COR-L47 (cell line): ENCODE measurements at places on chromosomes 7 and 10.

DNA sequence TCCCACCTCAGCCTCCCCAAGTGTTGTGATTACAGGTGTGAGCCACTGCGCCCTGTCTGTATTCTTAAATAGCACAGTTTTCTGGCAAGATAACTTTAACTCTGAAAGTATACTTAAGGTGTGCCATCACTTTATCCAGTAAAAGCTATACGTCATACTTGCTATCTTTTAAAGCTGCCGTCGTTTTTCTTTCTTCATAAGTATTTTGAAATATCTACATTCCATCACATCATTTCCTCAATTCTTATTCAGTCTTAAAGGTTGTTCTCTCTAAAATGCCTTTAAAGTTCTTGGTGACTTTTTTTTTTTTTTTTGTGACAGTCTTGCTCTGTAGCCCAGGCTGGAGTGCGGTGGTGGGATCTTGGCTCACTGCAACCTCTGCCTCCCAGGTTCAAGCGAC, 34.7 kb downstream of the PTPN12 start:
- no peak for DNase-seq

GRCh38 chr10:92699518-92700381, 10.0 kb downstream of the HHEX start:
- no peak for DNase-seq

GRCh38 chr10:118108194-118109026, 61.7 kb upstream of the RAB11FIP2 start:
- peak; percentile 53 for DNase-seq

GRCh38 chr7:25359471-25360059, 131.3 kb upstream of the NPVF start:
- DNase-seq: peak; percentile 89

DNA sequence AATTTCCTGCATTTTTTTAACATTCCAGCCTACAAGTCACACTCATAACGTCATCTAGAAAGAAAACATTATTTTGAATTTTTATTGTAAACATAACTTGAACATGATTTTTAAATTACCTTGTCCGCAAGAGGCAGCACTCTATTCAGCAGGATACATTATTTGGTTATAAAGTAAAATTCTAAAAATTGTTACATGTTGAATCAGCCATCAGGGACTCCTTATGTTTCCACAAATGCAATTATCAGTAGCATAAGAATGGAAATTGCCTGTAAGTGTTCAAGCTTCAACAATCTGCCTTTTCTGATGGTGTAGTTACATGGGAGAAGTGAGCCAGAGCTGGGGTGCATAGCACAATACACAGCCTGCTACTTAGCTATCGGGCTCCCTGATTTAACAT, 97.5 kb downstream of the ZNF365 start:
- DNase-seq: no peak

DNA sequence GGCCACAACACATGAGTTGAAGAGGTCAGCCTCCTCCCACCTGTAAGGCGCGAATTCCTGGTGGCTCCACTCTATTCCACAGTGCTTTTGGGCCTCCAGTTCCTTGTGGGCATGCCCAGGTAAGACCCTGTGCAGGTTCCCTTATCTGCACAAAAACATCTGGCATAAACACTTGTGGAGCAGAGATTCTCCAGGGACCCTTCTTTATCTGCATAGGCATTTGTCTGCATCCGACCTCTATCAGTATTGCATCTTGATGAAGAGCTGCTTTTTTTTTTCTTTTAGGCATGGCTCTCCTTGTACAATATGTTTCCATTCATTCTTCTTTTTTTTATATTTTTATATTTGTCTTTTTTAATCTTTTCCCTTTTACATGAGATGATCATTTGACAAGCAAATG, 58.4 kb downstream of the ANKMY2 start:
- DNase-seq: no peak

GRCh38 chr10:79904671-79905321, 44.1 kb downstream of the SFTPD start:
- DNase-seq: peak; percentile 24

DNA sequence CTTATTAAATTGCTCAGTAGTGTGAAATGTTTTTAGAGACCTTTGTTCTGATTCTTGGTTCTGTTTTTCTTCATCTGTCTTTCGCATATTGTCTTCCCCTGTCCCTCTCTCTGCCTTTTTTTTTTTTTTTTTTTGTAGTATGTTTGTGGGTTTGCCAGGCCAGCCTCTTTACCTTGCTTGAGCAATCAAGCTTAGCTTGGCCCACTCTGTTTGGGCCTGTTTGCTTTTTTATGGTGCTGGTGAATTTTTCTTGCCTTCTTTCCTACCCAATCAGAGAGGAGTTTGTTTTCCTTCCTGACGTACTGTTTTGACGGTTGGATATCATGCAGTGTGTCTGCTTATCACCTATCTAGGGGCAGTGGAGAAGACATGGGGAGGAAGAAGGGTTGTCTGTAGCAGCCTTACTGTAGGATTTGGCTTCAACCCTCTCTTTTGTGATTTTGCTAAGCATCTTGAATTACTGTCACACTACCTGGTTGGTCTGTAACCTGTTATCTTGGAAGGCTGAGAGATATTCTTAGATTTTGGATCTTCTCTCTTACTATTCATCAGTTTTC, 64.0 kb downstream of the BBS9 start:
- DNase-seq: no peak

- no peak for DNase-seq
Measured at GRCh38 chr10:85611746-85612377, 754.7 kb downstream of the GRID1 start.

- DNase-seq: no peak
Measured at GRCh38 chr10:34936061-34936460, 121.0 kb upstream of the PARD3 start.
